SK-N-SH (cell line): ENCODE measurements at places on chromosomes 2 and 18. TPM values are rescaled to one million over a fixed set of nuclear protein-coding genes. Genes with fewer than 3 reads are reported as not detected.

CTDP1 gene
- 11.9 and 15.6 TPM in 2 replicates for polyA plus RNA-seq

CMPK2 gene
- 0.86 and 1.1 TPM in 2 replicates for polyA plus RNA-seq

SLC38A11 gene
- polyA plus RNA-seq, result not detected in 2 replicates

KCNE4 gene
- 0.19 and 0.20 TPM in 2 replicates for polyA plus RNA-seq

IL1R2 gene
- 0.16 and 0.49 TPM in 2 replicates for polyA plus RNA-seq

CGREF1 gene
- 17.1 and 18.3 TPM in 2 replicates for polyA plus RNA-seq

HTR2B gene
- polyA plus RNA-seq, result 0.25 and 0.41 TPM in 2 replicates

AOX1 gene
- polyA plus RNA-seq, result 3.3 and 4.6 TPM in 2 replicates

CDKL4 gene
- polyA plus RNA-seq, result 0.60 and 0.81 TPM in 2 replicates

GPD2 gene
- polyA plus RNA-seq, result 4.8 and 5.3 TPM in 2 replicates

LCT gene
- not detected in 2 replicates for polyA plus RNA-seq

POTEC gene
- polyA plus RNA-seq, result not detected in 2 replicates
